SK-N-SH (cell line): ENCODE measurements at places on chromosomes 7 and 10. TPM values are rescaled to one million over a fixed set of nuclear protein-coding genes. Genes with fewer than 3 reads are reported as not detected.

DNA sequence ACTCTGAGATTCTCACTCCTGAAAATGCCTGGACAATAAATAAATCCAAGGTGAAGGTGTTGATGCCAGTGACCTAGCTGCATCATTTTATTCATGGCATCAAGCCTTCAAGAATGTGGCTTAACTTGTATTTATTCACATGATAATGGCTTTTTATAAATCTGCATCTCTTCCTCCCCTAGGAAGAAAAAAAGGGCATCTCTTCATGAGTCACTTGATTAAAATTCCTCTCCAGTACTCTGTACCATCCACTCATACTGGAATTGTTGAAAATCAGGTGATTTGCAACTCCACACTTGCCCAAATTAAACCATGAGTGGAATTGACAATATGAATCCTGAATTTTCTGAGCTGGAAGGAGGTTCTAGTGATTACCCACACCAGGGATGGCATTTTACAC, 30.2 kb downstream of the PTPRE start:
- H3K4me1 ChIP-seq, result peaks cover 9% of the 10 kb centered on the region; the same call in 1 of the 2 replicates
- H3K4me3 ChIP-seq, result no peak overlapping the region
- no peaks in the 10 kb centered on the region for H3K36me3 ChIP-seq
- DNase-seq, result no peak
- no peaks in the 10 kb centered on the region for H3K27me3 ChIP-seq

DNA sequence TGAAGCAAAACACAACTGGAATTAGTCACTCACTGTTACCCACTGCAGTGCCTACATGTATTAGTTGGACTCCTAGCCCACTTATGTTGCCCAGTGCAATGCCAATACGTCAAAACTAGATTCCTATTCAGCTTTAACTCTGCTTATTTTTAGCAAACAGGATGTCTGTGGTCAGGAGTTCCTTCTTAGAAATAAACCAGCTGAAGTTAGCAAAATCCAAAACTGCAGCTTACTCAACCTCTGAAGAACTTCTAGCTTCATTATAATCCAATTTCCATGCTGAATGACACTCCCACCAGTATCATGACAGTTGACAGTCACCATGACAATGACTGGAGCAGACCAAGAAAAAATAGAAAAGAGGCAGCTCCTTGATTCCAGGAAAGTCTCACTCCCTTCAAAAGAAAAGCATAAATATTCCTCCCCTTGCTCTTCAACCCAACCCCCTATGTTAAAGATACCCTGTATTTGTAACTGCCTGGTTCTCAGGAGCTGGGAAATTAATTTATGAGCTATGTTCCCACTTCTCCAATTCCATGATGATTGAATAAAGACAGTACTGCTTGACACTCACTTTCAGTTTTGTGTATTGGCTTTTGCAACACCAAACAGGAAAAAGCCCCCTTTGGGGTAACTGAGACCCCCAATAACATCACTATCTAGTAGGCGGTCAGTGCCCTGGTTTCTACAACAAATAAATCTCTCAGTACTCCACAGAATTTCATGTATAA, 327.4 kb downstream of the SORCS1 start:
- H3K27ac ChIP-seq, result peak overlapping the region; percentile 45
- no peak overlapping the region for H3K4me3 ChIP-seq
- no peaks in the 10 kb centered on the region; the same call in 1 of the 2 replicates for H3K4me1 ChIP-seq

DNA sequence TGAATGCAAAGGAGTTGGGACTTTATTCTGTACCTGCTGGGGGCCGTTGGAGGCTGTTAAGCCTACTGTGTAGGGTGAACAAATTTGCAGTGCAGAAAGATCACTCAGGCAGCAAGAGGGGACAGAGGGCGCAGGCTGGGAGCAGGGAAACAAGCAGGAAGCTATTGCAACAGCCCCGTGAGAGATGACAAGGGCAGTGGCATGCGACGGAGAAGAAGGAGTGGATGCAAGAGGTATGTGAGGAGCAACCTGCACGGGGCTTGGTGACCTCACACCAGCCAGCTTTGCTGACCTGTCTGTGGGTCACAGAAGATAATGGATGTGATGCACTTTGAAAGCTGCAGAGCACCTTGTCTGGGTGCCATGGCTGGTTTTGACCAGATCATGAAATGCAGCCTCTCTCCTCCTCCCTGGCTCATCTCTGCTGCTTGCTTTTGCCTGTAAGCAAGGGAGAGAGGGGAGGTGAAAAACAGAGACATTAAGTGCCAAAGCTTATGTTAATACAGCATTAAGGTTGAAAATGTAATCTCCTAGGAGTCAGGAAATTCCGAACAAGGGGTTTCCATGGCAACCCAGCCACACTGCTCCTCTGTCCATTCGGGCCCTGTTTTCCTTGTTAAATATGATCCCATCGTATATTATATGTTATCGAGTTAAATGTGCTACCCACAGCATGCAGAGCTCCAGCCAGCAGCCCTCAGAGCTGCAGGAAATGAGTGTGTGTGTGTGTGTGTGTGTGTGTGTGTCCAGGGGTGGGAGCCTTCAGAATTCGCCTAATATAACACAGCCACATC, 314.3 kb upstream of the ZMIZ1 start:
- peak overlapping the region; percentile 90 for H3K27ac ChIP-seq
- H3K4me1 ChIP-seq, result peaks cover 46% of the 10 kb centered on the region; the same call in 1 of the 2 replicates
- no peak overlapping the region for H3K4me3 ChIP-seq
- no peaks in the 10 kb centered on the region for H3K27me3 ChIP-seq

DNA sequence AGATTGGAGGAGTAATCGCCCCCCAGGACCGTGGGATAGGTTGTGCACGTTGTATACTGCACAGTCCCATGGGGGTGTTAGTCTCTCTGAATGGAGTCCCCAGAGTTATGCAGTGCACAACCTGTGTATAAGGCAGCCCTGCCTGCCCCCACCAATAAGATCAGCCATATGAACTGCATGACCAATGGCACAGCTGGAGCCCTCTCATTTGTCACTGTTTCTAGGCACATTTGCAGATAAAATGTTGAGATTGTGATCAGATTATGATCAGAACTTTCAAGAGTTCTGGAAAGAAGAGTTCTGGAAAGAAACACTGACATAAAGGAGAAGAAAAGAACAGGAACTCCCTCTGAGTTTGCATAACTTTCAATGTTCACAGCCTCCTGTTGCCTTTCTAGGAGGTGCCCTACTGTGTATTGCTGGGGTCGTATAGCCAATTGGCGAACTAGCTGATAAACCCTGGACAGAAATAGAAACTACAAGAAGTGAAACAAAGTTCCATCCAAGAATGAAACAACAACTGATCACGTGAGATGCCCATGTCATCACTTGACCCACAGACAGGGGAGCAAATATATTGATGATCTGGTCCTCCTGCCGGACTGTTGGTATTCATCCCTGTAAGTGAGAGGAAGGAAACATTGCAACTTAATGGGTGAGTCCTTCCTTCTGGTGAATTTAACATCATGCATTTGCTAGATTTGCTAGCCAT, 49.6 kb upstream of the TOMM7 start:
- no peak overlapping the region for H3K27ac ChIP-seq
- no peak for DNase-seq
- peaks cover 33% of the 10 kb centered on the region; the same call in 1 of the 2 replicates for H3K27me3 ChIP-seq
- H3K36me3 ChIP-seq, result no peaks in the 10 kb centered on the region
- no peak overlapping the region for H3K4me3 ChIP-seq

DNA sequence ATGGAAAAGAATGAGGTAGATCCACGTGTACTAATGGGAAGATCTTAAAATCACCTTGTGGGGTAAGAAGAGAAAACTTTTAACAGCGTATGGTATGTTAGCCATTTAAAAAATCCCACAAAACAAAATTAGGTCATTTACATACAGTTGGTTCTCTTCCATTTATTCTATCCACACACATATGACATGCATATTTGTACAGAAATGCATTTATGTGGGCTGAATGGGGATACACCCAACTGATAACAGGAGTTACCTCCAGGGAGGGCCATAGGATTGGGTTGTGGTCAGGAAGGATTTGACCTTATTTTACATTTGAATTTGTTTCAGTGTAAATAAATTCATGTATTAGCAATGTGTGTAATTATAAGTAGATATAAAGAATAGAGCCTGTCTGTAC, 71.5 kb downstream of the MCMBP start:
- H3K4me3 ChIP-seq, result no peak overlapping the region
- H3K36me3 ChIP-seq, result peaks cover 27% of the 10 kb centered on the region
- no peak for DNase-seq
- no peaks in the 10 kb centered on the region for H3K27me3 ChIP-seq

- H3K36me3 ChIP-seq, result no peaks in the 10 kb centered on the region
- no peak overlapping the region for H3K27ac ChIP-seq
- no peaks in the 10 kb centered on the region for H3K4me1 ChIP-seq
- H3K27me3 ChIP-seq, result no peaks in the 10 kb centered on the region
Measured at GRCh38 chr10:12868229-12868628, 133.3 kb downstream of the CCDC3 start.

DNA sequence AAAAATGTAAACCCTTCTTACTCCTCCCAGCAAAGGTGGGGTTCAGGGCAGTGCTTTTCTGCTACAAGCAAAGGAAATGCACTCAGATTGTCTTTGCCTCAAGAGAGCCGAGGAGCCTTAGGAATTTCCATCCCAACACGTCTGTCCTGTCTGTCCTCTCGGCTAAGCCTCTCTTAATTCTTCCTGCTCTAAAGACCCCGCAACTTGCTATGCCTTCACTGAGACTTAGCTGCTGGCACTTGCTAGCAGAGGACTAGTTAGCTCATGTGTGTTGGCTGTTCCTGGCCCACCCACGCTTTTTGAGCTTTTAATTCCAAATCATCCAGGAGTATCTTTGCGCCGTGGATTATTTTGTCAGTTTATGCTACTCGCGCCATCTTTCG, 481 bp upstream of the NPM3 start:
- H3K27me3 ChIP-seq, result no peaks in the 10 kb centered on the region
- H3K4me1 ChIP-seq, result peaks cover 23% of the 10 kb centered on the region
- no peak for DNase-seq
- peak overlapping the region; percentile 72 for H3K27ac ChIP-seq

DNA sequence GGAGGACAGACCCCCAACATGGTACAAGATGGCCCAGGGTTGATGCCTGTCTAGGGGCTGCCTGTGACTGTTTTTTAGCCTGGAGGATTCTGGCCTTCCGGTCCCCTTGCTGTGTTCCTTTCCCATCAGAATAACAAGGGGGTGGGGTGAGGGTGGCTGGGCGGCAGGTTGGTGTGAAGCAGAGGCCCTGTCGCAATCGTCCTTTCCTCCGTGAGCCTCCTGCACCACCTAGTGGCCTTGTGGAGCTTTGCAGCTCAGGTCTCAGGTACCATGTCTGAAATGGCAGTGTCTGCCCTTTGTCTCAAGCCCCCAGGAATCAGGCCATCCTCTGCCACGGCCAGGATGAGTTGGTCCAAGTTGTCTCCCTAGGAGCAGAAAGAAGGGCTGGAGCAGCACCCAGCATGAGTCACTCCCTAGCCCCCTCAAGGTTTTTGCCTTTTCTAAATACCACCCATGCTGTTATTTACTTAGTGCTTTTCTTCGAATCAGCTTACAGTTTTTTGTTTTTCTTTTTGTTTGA, 24.2 kb downstream of the TACR2 start:
- H3K27me3 ChIP-seq, result no peaks in the 10 kb centered on the region
- DNase-seq, result peak; percentile 87
- H3K27ac ChIP-seq, result no peak overlapping the region
- peaks cover 27% of the 10 kb centered on the region for H3K36me3 ChIP-seq
- H3K4me1 ChIP-seq, result peaks cover 8% of the 10 kb centered on the region

CCAR1 gene
- polyA plus RNA-seq, result 25.7 and 27.5 TPM in 2 replicates

DNA sequence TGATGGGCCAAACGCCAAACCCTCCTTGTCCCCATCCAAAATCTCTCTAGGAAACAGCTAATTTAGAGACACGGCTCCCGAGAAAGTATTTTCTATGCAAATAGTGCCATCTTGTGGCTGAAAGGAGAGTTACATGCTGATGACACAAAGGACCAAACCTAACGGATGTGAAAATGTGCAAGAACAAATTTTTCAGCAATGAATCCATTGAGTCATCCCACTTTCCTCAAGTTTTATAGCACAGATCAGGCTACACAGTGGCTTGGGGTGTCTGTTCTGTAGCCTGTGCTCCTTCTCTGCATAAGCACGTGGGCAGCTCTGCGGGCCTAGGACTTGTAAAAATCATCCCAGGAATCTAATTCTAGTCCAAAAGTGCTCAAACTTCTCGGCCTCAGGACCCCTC, 154.8 kb upstream of the PRR15 start:
- H3K27me3 ChIP-seq, result 0 out of 2 replicates have a peak, but pooled peaks cover 4% of the 10 kb centered on the region
- H3K4me1 ChIP-seq, result no peaks in the 10 kb centered on the region; the same call in 1 of the 2 replicates
- no peak overlapping the region for H3K27ac ChIP-seq
- DNase-seq, result peak; percentile 76

DNA sequence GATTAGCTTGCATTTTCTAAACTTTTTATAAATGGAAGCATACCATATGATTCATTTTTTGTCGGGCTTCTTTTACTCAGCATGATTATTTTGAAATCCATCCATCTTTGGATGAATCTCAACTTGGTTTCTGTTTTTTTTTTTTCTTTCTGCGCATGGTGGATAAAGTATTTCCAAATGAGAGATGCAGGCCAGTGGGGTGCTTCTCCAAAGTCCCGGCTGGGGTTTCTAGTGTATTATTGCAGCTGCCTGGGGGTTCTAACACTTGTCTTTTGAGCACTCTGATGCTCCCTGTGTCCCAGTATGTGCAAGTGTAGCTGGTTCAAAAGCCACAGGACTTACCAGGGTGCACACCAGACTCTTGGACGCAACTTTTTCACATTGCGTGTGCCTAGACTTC, 70.9 kb upstream of the LOXL4 start:
- 0 out of 2 replicates have a peak, but pooled peaks cover 5% of the 10 kb centered on the region for H3K4me1 ChIP-seq
- no peak for DNase-seq
- no peaks in the 10 kb centered on the region for H3K36me3 ChIP-seq
- H3K27me3 ChIP-seq, result no peaks in the 10 kb centered on the region
- no peak overlapping the region for H3K4me3 ChIP-seq
- no peak overlapping the region for H3K27ac ChIP-seq
